Progenitor cell of endocrine pancreas (in vitro differentiated cells): ENCODE measurements at places on chromosomes 2 and 18. TPM values are rescaled to one million over a fixed set of nuclear protein-coding genes. Genes with fewer than 3 reads are reported as not detected.

PID1 gene
- 0.27 and 0.34 TPM in 2 replicates for total RNA-seq

DNA sequence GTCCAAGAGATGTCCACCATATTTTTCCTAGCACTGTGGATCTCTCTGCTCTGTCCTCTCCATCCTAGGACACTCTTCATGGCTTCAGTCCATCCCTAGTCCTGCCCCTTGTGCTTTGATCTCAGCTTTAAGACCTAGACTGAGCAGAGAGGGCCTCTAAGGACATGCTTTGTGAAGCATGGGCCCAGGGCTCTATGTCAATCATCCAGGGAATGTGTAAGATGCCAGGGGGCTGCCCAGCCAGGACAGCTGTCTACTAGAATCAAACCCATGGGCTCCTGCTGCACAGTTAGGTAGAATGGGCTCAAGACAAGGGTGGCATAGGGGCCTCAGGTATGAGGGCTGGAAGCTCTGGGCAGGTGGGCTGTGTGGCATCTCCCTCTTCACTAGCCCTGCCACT lies 24.9 kb downstream of the TET3 start:
- DNase-seq, result no peak

DNA sequence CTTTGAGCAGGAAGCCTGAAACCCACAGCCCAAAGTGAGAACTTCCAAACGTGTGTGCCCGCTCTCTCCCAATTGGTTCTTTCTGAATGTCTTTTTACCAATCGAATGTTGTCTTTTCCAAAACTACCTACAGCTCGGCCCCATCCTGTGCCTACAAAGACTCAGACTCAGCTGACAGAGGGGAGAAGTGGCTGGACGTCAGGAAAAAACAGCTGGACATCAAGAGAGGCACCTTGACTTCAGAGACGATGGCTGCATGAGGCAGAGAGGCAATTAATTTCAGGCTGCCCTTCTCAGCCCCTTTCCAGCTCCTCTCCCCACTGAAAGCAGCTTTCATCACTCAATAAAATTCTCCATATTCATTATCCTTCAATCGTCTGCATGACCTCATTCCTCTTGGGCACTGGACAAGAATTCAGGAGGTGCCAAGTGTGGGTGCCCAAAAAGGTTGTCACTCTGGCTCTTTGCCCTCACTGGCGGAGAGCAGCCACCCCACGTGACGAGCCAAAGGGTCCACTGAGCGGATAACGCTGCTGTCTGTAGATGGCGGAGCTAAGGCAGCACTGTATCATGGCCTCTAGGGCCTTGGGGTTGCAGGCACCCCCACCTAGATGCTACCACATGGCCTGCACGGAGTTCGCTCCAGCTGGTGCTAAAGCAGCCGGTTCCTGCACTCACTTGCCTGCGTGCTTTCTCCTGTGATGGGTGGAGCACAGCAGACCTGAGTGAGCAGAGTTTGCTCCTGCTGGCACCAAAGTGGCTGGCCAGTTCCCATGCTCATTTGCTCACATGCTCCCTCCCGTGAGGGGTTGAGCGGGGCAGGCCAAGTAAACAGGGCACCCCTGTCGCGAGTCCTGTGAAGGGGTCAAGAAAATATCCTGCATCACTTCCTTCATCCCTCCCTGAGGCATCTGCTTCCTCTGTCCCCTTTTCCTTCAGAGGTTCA lies 37.9 kb downstream of the FAM210A start:
- DNase-seq, result no peak

- DNase-seq, result no peak
Observed at GRCh38 chr18:44880170-44880569, 199.5 kb downstream of the SETBP1 start.

GRCh38 chr18:69951182-69951581 lies 3.5 kb upstream of the CD226 start:
- no peak for DNase-seq
